ENCODE measurements at places on chromosomes 1 and 21. TPM values are rescaled to one million over a fixed set of nuclear protein-coding genes. Genes with fewer than 3 reads are reported as not detected.
A peak's percentile ranks its signal among the peaks of the same experiment; 100 is the strongest.

DNA sequence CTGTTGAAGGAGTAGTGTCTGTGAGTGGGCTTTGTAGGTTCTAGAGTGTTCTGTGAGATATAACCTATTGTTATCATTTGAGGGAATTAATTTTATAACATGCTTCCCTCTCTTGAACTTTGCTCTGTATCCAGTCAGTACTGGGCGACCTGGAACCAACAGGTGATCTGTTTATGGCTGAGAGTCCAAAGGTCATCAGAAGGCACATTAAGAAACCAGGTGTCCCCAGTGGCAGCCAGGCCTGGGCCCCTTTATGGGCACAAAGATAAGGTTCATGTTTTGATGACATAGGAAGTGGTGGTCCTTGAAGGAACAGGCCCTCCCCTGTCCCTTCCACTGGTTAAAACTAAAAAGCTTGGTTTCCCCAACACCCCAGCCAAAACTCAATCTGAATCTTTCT, 61.1 kb downstream of the FHAD1 start:
- peak; percentile 48 for DNase-seq

GRCh38 chr21:16563795-16564194, 834.0 kb downstream of the USP25 start:
- DNase-seq = no peak

GRCh38 chr1:92262516-92262915, 36.3 kb downstream of the GLMN start:
- no peak for DNase-seq

DNA sequence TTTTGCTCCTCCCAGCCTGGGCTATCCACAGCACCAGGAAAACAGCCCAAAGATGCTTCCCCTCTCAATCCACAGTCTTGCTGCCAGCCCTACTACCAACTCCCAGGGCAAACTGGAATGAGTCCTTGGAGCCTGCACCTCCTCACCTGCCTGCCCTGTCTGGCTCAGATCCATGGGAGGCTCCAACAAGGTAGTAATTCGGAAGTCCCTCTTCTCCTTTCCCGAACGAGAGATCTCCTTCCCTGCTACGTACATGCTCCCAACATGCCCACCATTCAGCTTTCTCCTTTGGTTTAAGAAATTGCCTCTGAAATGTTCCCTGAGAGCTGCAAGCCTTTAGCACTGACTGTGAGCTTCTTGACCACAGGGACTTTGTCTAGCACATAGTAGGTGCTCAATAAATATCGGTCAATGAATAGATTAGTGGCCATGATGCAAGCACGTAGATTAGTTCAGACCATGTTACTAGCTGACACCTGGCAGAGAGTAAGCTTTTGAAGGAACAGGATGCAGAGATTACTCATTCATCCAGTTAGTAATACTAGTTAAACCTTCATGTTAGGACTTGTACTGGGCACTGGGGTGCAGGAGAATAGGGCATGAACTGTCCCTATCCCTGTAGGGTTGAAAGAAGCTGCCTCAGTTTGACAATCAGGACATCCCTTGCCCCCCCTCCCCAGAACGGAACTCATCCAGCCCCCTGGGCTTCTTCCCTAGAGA, 80.1 kb downstream of the DISP3 start:
- DNase-seq = no peak

GRCh38 chr1:203096566-203096965, 10.8 kb upstream of the MYOG start:
- DNase-seq = no peak

GRCh38 chr1:68521286-68521685, 24.4 kb upstream of the DEPDC1 start:
- no peak for DNase-seq

DNA sequence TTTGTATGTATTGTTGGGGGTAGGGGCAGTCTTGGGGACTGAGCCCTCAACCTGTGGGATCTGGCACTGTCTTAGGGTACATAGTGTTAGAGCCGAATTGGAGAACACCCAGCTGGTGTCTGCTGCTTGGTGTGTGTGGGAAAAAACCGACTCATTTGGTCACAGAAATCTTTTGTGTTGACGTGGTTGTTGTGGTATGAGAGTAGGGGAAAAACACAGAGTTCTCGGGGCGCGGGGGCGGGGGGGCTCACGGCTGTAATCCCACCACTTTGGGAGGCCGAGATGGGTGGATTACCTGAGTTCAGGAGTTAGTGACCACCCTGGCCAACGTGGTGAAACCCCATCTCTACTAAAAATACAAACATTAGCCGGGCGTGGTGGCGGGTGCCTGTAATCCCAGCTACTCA, 15.3 kb upstream of the SRSF10 start:
- DNase-seq = no peak

- no peak for DNase-seq
Observed at GRCh38 chr1:175810305-175810704, 66.9 kb upstream of the TNR start.

DNA sequence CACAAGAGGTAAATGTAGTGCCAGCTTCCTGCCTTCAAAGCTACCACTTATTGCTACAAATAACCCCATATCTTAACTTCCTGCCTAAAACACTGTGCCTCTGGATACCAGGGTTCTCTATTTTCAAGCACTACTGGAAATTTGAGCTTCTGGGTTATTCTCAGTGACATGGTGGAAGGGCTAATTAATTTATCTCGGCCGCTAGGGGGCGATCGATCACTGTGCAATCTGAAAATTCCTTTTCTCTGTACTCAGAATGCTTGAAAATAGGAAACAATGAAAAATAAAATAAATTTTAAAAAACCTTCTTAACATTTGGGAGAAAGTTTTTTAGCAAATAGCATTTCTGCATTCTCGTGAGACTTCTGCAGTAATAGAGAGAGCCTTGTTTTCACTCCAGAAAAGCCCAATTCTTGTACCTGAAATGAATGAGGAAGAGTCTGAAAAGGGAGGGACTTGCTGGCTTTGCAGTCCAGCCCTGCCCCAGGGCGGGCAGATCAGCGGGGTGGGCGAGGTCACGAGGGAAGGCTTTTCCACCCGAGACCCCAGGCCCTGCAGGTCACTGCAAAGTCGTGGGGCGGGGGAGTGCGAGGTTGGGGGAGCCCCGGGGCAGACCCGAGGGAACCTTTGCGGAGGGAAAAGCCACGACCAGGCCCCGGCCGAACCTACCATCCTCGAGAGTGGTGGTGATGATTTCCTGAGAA, 276.7 kb downstream of the PCP4 start:
- DNase-seq = peak; percentile 86

DNA sequence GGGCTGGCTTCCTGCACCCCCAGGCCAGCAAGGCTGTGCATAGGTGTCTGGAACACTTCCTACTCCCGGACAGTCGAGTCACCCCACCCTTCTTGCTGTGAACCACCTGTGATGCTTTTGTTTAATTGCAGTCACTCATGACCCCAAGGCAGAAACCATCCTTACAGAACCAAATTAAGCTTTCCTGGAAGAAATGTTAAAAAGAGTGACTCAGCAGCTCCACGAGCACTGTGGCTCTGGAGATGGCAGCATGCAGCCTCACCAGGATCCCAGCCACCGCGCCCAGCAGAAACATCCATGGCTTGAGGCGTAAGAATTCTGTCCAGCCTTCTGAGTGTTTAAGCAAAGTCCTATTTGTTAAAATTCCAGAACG, 28.8 kb downstream of the SNAP47 start:
- DNase-seq = no peak

DNA sequence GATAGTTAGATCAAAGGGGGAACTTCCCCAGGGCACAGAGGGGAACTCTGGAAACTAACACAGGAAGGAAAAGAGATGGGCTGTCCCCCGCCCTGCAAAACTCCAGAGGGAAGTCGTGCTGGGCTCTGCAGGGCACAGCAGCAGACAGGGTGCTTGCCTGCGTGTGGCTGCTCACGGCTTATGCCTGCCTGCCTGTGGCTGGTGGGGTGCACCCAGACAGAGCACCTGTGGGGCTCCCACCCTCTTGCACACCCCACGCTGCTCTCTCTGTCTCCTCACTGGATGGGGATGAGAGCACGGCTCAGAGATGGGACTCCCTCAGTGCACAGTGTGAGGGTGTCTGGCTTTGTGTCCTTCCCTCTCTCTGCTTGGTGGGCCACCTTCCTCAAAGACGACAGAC, 13.5 kb upstream of the ETV3L start:
- DNase-seq = peak; percentile 68

DNA sequence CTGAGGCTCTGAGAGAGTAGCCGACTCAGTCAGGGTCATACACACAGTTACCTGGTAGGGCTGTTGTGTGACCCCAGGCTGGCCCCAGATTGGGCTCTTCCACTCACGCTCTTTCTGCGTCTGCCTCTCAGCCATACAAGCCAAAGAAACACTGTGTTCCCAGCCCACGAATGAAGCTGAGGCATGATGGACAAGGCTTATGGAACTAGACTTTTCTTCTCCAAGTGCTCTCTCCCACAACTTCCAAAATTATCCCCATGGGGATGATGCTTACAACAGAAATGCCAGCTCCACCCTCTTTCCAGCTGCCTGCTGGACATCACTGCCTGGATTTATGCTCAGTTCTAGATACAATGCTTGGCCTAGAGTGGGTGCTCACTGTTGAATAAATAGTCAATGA, 102.8 kb upstream of the JUN start:
- no peak for DNase-seq

- DNase-seq = peak; percentile 67
Observed at GRCh38 chr21:34360488-34361241, 3.1 kb upstream of the KCNE2 start.

DNA sequence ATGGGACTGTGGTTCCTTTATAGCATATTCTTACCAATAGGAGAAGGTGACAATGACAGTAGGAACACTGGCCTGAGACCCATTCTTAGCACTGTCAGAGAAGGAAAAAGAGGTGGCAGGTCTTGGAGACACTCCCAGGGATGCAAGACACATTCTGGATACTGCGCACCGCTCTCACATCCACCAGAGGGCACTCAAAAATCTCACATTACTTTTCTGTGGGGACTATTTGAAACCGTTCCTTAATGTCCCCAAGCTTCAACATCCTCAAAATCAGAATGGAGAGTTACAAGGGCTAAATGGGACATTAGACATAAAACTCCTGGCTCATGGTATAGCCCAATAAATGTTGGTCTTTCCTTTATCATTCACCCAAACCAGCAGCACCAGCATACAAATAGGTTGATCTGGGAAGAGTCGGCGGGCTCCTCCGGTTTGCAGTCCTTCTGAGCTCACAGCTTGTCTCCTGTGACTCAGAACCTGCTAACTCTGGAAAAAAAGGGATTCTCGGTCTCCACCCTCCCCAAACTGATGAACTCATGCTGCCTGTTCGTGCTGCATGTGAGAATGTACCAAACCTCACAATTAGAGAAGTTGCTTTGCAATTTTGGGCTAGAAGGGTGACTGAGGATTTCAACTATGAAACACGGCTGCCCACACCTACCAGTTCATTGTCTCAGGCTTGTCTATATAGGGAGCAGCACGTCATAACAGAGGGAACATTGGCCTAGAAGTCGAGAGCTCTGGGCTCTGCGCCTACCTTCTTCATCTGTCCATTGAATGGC, 40.2 kb downstream of the IL12RB2 start:
- no peak for DNase-seq

DNA sequence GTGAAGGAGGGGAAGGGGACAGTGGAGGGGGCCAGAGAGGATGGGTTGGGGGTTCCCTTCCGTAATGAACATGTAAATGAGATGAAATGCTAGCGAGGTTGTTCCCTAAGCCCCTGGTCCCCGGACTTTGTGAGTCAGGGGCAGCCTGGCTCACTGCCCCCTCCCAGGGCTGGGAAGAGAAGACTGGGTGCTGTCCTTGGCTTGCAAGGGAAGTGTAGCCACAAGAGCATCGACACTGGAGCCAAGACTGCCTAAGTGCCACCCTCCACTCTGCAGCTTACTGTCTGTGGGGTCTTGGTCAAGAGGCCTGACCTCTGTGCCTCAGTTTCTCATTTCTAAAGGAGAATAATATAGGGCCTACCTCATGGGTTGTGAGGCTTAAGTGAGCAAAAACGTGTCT, 483 bp downstream of the PEAR1 start:
- DNase-seq = no peak

- DNase-seq = no peak
Observed at GRCh38 chr21:39439232-39439631, 6.3 kb downstream of the LCA5L start.

DNA sequence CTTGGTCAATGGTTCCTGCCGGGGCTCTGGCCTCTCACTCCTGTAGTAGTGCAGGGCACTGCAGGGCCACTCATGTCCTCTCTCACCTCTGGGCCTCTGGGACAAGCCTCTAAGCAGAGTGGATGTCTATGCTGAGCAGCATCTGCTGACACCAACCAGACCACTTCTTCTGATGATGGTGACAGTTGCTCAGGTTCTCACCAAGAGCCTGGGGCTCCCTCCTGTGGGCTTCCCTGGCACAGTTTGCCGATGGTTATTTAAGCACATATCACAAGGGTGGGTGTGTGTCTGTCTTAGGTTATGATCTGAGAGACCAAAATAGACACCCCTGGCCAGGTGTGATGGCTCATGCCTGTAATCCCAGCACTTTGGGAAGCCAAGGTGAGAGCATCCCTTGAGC, 17.4 kb upstream of the GPR137B start:
- DNase-seq = no peak

GRCh38 chr1:8214501-8215173, 103.3 kb upstream of the SLC45A1 start:
- DNase-seq = no peak

DNA sequence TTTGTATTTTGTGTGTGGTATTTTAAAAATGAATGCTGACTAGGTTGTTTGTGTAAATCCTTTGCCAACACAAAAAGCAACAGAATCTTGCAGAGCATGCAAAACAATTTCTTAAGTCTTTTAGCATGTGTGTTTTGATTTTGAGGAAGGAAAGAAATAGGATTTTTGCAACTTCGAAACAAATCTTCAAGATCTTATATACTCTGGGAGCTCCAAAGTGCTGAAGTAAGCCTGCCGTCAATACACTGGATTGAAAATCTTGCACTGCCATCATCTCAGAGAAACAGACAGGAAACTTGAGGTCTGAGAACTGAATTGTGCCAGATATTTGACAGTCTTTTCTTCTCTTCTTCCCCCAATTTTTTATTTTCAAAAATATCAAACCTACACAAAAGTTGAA, 29.3 kb upstream of the DISP1 start:
- no peak for DNase-seq

DNA sequence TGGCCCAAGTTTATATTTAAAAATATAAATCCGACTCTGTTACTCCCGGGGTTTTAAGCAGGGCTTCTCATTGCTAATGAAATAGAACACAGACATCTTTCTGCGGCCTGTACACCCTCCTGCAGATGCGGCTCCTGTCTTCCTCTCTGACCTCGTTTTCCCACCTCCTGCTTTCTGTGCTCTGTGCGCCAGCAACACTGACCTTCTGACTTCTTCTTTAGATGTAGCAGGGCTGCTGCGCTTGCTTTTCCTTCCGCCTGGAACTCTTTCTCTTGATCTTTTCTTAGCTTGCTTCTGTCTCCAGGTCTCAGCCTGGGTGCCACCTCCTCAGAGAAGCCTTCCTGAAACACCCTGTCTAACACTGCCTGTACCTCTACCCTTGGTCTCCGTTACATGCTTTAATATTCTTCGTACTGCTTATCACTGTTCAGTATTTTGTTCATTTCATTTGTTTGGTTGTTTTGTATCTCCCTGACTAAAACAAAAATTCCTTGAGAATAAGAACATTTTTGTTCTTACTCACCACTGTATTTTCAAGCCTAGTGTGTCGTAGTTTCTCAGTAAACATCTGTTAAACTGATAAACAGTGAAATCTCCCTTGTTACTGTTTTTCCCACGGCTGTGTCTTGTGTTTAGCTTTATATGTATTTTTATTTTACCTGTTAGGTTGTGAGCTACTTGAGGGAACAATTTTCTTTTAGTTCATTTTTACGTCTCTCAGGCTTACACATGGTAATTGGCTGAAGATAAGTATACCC, 79.0 kb downstream of the ST3GAL3 start:
- DNase-seq = no peak

The CFHR3 gene
- 0.79 TPM for total RNA-seq

The GPATCH2 gene
- total RNA-seq = 15.0 TPM

The KPRP gene
- total RNA-seq = not detected

The EDN2 gene
- total RNA-seq = not detected

The NAXE gene
- total RNA-seq = 62.5 TPM

The OMA1 gene
- total RNA-seq = 27.2 TPM

All from posterior vena cava (tissue), 2 donors.